ENCODE measurements at places on chromosomes 2 and 18.

DNA sequence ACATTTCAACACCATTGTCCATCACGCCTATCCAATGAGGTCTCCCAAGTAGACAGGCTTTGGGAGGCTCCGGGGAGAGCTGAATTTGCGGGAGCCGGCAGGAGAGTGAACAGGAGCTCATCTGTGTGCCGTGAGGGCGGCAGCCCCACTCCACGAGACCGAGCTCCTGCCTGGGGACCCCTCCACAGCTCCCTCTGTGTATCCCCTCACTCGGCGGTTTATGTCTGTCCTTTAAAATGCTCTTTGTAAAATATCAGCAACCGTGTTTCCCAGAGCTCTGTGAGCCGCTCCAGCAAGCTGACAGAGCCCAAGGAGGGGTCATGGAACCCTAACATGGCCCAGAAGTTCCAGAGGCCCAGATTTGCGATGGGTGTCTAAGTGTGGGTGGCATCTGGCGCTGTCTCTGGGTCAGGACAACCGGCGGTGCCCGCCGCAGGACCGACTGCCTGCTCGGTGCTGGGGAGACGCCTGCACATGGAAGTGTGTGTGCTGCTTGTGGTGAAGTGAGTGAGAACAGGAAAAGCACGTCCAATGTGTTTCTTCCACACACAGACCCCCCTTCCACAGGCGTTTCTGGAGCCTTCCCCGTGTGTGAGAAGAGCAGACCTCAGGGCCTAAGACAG lies 34.8 kb downstream of the SLC66A2 start:
- DNase-seq: no peak

- DNase-seq: no peak
These were observed 678.4 kb downstream of the DCDC2C start for GRCh38 chr2:4381773-4382172.

GRCh38 chr18:77234504-77235365 lies 14.9 kb upstream of the GALR1 start:
- DNase-seq: peak; percentile 10

DNA sequence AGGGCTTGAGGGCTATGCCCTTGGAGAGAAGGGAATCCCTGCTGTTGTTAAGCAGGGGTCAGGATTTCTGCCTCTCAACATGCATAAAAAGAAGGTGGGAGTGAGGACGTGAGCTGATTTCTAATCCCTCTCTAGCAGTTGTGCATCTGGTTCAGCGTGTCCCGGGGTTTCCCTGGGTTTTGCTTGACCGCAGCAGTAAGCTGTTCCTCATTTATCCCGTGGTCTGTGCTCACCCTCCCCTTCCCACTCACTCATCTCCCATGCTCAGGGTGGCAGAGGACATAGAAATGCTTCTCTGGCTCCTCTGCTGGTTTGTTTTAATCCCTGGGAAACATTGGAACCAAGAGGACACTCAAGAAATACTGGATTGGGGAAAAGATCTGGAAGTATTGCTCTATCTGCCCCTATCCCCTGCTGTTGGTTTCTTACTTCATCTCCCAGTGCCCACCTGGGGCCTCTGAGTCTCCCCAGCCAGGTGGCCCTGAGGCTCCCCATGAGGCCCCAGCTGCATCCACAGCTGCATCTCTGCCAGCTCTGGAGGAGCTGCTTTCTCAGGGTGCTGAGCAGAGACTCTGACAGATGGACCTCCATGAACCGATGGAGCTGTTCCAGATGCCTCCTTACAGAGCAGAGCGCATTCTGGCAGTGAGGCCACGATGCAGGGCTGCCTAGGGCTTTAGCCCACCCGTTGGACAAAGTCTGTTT lies 36.1 kb downstream of the TET3 start:
- no peak for DNase-seq

- no peak for DNase-seq
These were observed 95.3 kb upstream of the PARD3B start for GRCh38 chr2:204449977-204450376.

- no peak for DNase-seq
These were observed 8.7 kb downstream of the SPOPL start for GRCh38 chr2:138510319-138510718.

DNA sequence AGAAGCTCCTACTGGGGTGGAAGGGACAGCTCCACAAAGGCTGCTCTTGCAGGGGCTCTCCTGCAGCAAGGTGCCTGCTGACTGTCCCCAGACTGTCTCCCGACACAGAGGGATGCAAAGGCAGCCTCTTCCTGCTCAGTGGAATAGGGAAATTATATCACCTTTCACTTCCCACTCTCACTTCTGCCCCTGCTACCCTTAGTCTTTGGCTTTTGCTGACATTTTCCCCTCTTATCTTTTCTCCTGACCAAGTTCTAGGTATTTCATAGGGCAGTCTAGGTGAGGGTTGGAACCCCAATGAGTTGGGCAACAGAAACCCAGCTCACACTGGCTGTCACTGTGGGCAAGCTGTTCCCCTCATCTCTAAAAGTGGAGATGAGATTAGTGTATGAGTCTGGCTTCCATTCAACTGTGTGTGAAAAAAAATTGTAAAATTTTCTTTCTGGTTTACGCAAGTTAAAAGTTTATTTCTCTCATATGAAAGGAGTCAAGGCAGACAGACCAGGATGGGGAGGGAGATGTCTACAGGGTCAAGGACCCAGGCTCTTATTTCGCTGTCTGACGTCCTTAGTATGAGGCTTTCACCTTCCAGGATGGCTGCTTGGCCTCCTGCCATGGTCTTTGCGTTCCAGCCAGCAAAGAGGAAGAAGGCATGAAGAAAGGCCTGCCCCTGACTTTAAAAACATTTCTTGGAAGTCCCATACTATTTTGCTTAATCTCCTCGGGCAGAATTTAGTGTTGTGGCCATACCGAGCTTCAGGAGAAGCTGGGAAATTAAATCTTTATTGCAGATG lies 7.5 kb upstream of the MOCOS start:
- no peak for DNase-seq

DNA sequence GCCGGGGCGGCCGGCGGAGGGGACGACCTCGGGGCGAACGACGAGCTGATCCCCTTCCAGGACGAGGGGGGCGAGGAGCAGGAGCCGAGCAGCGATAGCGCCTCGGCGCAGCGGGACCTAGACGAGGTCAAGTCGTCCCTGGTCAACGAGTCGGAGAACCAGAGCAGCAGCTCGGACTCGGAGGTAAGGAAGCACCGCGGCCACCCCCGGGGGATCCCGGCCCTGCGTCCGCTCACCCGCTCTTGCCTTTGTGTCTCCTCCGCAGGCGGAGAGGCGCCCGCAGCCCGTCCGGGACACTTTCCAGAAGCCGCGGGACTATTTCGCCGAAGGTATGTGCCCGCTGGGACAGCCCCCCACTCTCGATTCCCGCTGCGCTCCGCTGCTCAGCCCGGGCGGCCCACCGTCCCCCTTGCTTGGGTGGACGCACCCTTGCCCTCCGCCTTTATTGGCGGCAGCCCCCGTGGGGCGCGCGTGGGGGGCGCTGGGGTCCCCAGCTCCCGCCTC lies 611 bp downstream of the TCF7L1 start:
- DNase-seq: no peak

DNA sequence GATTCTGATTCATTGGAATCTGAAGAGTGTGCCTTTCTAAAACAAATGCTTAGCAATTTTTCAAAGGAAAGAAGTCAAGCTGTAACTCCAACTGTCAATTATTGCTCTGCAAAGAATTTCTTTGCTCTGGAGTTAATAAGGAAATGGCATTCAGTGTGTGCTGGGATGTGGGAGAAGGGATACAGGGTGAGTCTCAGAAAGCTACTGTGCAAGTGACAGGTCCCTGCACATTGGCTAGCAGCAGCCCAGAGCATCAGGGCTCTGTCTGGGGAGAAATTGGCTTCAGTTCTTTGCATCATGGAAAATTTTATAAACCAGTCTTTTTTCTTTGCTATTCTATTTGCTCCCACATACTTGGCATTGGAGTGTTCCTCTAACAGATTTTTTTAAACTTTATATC lies 1.1 kb upstream of the SYT4 start:
- DNase-seq: no peak
